ENCODE measurements at places on chromosomes 6 and 20.

- no peak for DNase-seq
These were observed 3.6 kb downstream of the AVP start for GRCh38 chr20:3080939-3081388.

GRCh38 chr20:10228330-10228729, 9.7 kb downstream of the SNAP25 start:
- no peak for DNase-seq

- no peak for DNase-seq
These were observed 21.7 kb upstream of the MYT1 start for GRCh38 chr20:64142590-64142989.

DNA sequence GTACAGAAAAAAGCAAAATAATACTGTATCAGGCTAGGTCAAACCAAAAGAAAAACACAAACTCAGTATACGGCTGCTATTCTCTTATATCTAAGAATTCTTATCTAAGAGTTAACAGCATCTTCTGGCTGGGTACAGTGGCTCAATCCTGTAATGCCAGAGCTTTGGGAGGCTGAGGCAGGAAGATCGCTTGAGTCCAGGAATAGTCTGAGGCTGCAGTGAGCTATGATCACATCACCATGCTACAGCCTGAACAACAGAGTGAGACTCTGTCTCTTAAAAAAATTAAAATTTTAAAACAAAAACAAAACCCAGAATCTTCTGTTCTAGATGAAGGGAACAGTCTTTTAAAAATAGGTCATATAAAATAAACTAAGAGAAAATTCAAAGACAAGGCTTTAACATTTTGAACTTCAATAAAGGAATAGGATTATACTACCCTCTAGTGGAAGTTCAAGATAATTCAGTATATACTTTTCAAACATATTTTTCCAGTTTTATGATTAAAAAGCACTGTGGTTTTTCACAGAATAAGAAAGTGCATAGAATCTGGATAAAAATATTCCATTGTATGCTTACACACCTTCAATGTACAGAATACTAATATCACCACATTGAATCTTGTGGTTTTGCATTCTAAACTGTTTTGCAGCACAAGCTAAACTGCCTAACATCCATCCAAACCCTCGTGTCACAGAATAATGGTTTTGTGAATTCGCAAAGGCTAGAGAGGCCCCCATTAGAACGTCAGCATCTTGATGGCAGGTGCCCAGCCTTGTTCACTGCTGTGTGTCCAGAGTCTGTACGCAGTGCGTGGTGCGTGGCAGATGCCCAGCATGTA, 39.3 kb downstream of the DTNBP1 start:
- no peak for DNase-seq

Measured in epithelial cell of prostate (primary cell).